ENCODE measurements at places on chromosomes 13 and 19.

GRCh38 chr19:38015216-38015615, 108.2 kb downstream of the SIPA1L3 start:
- no peak for DNase-seq

GRCh38 chr13:93818345-93818744, 591.7 kb downstream of the GPC6 start:
- DNase-seq = no peak

- no peak for DNase-seq
These were observed 6.9 kb downstream of the PSG1 start for GRCh38 chr19:42872608-42873007.

DNA sequence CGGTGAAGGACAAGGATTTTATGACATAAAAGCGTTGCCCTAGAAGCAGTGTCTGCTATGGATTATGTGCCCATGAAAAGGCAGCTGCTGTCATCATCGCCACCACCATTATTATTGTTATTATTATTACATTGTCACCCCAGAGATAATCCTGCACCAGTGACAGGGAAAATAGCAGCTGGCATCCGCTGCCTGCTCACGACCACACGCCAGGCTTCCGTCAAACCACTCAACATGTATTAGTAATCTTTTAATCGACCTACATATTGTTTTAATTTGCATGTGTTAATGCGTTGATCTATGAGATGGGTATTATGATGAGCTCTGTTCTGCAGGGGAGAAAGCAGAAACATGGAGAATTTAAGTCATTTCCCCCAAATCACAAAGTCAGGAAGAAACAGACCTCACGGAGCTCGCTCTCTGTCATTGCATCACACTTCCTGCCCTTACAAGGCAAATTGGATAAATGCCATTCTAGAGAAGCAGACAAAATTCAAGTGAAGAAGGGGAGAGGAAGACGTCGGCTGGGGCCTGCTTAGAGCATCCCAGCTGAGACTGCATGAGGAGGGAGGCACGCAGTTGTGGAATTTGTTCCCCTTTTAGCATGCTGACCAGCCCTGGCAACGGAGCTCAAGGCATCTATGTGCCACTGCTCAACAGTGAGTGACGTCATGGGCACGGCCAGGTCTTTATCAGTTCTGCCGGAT, at the start of gene FFAR3:
FFAR3 (plus strand) TSS at position 594 of the 707 bp plus-strand sequence. CDS start 431 bp downstream, outside the sequence.
- DNase-seq = no peak

DNA sequence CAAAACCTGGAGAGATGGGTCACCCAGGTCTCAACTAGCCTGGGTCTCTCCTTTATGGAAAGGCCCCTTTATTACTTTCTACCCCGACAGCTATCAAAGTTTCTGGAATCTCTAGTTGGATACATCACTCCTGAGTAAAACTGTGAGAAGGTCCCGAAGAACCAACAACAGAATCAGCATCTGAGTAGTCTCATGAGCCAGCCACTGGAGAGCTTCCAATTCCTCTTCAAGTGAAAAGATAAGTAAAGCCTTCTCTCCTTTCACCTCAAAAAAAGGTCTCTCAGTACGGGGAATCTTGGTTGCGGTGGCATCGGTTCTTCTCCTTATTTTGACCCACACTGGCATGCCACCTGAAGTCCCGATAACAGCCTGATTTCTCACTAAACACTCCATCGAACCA, at the start of gene ERVV-1:
ERVV-1 (plus strand) TSS at position 301 of the 400 bp plus-strand sequence. CDS start 170 bp downstream, outside the sequence.
- DNase-seq = no peak

- DNase-seq = no peak
These were observed 31.2 kb downstream of the GADD45B start for GRCh38 chr19:2507109-2507508.

DNA sequence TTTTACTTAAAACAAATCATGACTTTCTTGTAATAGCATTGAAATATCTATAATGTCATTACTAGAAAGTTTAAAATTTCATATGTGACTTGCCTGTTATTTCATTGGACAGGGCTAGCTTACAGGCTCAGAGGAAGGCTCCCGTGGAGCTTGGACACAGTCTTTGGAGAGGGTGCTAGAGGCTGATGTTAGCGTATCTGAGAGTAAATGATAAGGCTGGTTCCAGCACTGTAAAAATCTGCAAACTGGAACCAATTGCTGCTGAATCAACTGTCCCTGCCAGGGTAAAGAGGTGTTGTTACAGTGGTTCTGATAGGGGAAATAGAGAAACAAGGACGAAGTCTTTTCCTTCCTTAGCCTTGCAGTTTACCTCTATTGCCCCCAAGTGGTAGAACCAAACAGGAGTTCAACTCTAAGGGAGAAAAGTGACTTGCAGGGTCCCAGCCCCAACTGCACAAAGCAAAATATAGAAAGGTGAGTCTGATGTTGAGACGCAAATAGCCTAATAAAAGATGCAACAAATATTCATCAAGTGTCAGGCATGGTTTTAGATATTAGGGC, 901.7 kb downstream of the DIAPH3 start:
- DNase-seq = no peak

All from cerebellar nuclear complex (tissue), 1 donor.